ENCODE measurements at places on chromosomes 12 and 14. TPM values are rescaled to one million over a fixed set of nuclear protein-coding genes. Genes with fewer than 3 reads are reported as not detected.

Gene SRRM4
- not detected for total RNA-seq

Gene CPNE6
- total RNA-seq = not detected

Gene CMA1
- not detected for total RNA-seq

Gene CNTN1
- 0.63 TPM for total RNA-seq

Gene NRL
- total RNA-seq = 0.95 TPM

Gene FAM90A1
- total RNA-seq = not detected

Gene IL22
- not detected for total RNA-seq

Gene ABCD2
- 0.09 TPM for total RNA-seq

Gene PRIMA1
- not detected for total RNA-seq

Gene PGF
- total RNA-seq = 8.7 TPM

Gene ASCL1
- not detected for total RNA-seq

Gene CLEC6A
- not detected for total RNA-seq

Gene TAS2R13
- 0.69 TPM for total RNA-seq

Gene LRP1-AS
- total RNA-seq = not detected

Gene SAMD15
- 0.94 TPM for total RNA-seq

Gene KRT85
- total RNA-seq = not detected

Gene ARHGDIB
- not detected for total RNA-seq

Gene GYS2
- not detected for total RNA-seq

Gene SDS
- 0.16 TPM for total RNA-seq

Gene LRIG3
- total RNA-seq = 89.3 TPM

Gene SDSL
- total RNA-seq = 14.2 TPM

Gene SLC6A13
- total RNA-seq = not detected

Gene KRT79
- total RNA-seq = not detected

Gene ACSS3
- 12.2 TPM for total RNA-seq

Gene EDDM3A
- not detected for total RNA-seq

Gene COCH
- total RNA-seq = 0.16 TPM

Gene PLEKHG7
- not detected for total RNA-seq

Gene AMDHD1
- total RNA-seq = 0.09 TPM

Gene ARID4A
- 10.6 TPM for total RNA-seq

Gene SLCO1A2
- not detected for total RNA-seq

Gene YBX3
- 86.2 TPM for total RNA-seq

Gene SLC7A7
- 2.5 TPM for total RNA-seq

Gene TAS2R19
- 3.9 TPM for total RNA-seq

Gene TUNAR
- not detected for total RNA-seq

Gene GXYLT1
- 4.7 TPM for total RNA-seq

Gene PRH2
- total RNA-seq = 0.63 TPM

Gene TMEM132D
- not detected for total RNA-seq
